ENCODE measurements at places on chromosomes 2 and 18.

DNA sequence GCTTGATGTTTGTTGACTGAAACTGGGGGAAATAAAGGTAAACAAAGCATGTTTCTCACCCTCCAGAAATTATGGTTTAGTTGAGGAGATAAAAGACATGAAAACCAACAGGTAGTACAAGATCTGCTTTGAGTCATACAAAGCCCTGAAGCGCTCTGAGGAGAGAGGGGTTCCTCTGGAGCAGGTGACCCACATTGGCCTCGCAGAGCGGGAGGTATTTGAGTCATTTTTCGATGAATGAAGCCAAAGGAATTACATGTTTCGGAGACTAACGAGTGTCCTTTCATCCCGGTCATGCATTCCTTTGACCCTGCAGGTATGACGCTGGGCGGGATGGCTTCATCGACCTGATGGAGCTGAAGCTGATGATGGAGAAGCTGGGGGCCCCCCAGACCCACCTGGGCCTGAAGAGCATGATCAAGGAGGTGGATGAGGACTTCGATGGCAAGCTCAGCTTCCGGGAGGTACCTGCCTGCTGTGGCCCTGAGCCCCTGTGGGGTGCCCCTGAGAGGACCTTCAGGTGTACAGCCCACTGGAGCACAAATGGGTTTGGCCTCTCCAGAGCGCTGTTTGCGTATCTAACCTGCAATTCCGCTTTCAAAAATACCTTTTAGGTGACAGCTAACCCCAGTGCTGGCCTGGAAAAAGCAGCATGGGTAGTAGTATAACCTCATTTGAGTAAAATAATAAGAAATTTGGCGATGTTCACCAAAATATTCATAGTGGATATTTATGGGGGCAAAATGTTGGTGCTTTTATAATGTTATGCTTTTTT lies 29.3 kb downstream of the EFHD1 start:
- no peak for DNase-seq

DNA sequence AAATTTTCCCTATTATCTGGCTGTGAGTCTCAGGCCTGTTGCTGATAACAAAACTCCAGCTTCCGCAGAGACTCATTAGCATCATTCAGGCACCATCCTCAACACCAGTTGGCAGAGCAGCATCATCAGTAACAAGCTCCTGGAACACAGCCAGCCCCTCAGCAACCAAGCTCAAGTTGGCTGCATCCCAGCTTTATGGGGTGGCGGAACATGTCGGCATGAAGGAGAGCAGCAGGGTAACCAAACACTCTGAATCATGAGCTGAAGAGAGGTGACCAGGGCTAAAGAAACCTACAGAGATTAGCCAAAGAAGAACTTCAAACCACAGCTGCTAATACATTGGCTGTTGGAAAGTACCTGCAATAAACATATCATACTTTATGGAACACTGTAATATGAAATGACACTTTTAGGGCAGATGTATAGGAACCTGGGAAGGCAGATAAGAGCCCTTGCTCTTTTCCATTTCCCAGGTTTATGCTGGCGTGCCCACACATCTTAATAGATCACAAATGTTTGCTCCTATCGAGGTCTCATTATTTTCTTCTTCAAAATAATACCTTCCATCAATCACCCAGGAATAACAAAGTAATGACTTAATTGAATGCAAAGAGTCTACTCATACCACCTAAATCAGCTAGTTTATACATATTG lies 63.8 kb downstream of the PDE11A start:
- peak; percentile 76 for DNase-seq

GRCh38 chr2:237601453-237602116 lies 11.1 kb upstream of the RAB17 start:
- no peak for DNase-seq

- DNase-seq, result no peak
Observed at GRCh38 chr2:131801210-131801744, 273.6 kb downstream of the CCDC74A start.

- DNase-seq, result no peak
Observed at GRCh38 chr2:171342067-171342413, 91.8 kb downstream of the METTL8 start.

DNA sequence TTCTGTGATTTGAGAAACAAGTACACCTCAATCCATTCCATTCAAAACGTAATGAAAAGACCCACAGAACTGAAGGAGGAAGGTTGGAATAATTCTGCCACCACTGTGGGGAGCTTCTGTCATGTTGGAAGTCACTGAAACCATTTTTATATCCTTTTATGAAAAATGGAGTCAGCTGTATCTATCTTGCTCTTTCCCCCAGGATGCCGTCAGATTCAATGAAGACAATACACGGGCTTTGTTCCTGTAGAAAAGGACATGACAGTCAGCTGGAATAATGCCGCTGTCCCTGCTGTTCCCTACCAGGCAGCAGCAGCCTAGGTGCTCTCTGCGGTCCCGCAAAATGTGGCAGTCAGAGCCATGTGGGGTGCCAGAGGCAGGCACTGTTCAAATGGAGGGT lies 52.5 kb upstream of the APCDD1 start:
- no peak for DNase-seq

GRCh38 chr2:219116776-219117646 lies 43.6 kb downstream of the NHEJ1 start:
- DNase-seq, result no peak

- DNase-seq, result no peak
Observed at GRCh38 chr2:238912916-238913875, 65.3 kb downstream of the TWIST2 start.

DNA sequence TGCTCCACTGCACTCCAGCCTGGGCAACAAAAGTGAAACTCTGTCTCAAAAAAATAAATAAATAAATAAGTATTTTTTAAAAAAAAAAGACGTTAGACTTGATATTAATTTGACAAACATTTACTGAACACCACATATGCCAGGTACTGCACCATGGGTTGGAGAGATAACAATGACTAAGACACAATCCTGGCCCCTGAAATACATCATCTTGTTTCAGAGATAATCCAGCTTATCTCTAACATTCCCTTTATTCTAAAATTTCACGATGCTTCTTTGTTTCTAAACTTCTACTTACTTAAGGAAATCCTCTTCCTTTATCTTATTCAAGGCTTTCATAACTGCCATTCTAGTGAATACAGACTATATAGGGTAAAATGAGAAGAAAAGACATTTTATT lies 55.0 kb upstream of the PEX13 start:
- DNase-seq, result no peak
